ENCODE measurements at places on chromosomes 3 and 15.

DNA sequence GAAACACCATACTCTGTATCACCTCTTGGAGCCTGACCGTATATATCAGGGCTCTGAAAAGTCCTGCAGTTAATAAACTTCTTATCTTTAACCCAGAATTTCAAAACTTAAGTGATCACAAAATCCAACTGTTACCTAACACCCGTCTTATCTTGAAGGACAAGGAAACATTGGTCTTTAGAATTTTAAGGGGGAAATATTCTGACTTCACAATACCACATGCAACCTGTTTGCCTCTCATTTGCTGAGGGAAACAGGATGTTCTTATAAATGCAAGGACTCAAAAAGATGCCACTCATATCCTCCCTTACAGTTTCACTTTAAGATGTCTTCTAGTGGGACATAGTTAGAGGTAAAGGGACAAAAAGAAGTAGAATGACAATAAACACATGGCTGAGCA, 67.9 kb downstream of the CRTC3 start:
- DNase-seq = no peak

DNA sequence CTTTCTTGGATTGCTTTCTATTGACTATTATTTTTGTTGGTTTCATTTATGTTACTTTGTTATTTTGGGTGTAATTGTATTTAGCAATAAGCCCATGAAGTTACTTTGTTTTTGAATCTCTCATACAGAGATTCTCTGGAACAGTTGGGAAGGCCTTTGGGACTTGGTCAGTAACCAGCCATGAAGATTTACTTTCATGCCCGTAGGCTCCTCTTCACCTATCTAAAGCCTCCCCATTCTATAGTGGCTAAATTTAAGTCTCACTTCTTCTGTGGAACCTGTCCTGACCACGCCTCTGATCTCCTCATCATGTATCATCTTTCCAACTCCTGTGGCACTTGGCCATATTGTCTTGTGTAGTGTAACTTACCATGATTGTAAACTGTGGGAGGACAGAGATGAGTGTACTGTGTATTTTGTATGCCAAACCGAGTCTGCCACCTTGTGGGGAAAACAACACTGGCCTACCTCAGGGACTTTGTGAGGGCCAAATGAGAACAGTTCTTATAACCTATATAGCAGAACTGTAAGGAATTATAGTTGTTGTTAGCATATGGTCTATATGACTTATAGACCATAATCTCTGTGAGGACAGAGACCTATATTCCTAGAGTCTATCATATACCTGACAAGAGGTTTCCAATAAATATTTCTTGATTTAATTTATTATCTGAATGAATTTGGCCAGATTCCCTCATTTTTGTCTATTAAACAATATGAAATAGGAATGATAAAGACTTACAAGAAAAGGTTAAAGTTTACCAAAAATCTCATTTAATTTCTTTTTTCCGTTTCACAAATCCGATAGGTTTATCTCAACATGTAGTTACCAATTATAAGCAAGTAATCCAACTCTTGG, 75.0 kb downstream of the STARD9 start:
- peak; percentile 12 for DNase-seq

GRCh38 chr15:26561896-26562295, 211.0 kb downstream of the GABRB3 start:
- no peak for DNase-seq

- DNase-seq = no peak
These were observed 177.8 kb downstream of the NECTIN3 start for GRCh38 chr3:111249421-111249820.

Measured in iPS DF 19.7 (cell line).